ENCODE measurements at places on chromosomes 13 and 19.
A peak's percentile ranks its signal among the peaks of the same experiment; 100 is the strongest.

- no peak for DNase-seq
These were observed 1695.0 kb downstream of the SLITRK1 start for GRCh38 chr13:82187227-82187626.

GRCh38 chr13:34750078-34750931 is 191.8 kb upstream of the NBEA start:
- no peak for DNase-seq

DNA sequence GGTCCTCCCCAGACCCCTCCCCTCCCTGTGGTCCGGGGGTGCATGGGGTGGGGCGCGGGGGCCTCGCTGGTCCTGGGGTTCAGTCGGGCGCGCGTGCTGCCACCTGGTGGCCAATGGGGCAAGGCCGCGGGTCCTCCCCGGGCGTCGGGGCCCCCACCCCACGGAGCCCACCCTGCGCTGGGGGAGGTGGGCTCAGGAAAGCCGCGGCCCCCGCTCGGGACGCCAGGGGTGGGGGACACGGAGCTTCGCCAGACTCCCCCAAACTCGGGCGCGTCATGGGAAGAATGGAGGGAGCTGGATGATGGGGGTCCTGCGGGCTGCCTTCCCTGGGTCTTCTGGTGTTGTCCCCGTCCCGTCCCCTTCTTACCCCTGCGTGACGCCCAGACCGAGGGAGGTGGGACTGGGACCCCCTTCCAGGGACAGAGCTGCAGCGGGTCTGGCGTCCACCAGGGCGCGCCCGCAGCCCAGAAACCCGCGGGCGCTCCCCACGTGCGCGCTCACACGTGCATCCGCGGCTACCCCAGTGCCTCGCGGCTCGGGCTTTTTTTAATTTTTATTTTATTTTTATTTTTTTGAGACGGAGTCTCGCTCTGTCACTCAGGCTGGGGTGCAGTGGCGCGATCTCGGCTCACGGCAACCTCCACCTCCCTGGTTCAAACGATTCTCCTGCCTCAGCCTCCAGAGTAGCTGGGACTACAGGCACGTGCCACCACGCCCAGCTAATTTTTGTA is 19.8 kb upstream of the TCF3 start:
- peak; percentile 60 for DNase-seq

GRCh38 chr13:37192956-37193355 is 87.5 kb upstream of the CSNK1A1L start:
- no peak for DNase-seq

DNA sequence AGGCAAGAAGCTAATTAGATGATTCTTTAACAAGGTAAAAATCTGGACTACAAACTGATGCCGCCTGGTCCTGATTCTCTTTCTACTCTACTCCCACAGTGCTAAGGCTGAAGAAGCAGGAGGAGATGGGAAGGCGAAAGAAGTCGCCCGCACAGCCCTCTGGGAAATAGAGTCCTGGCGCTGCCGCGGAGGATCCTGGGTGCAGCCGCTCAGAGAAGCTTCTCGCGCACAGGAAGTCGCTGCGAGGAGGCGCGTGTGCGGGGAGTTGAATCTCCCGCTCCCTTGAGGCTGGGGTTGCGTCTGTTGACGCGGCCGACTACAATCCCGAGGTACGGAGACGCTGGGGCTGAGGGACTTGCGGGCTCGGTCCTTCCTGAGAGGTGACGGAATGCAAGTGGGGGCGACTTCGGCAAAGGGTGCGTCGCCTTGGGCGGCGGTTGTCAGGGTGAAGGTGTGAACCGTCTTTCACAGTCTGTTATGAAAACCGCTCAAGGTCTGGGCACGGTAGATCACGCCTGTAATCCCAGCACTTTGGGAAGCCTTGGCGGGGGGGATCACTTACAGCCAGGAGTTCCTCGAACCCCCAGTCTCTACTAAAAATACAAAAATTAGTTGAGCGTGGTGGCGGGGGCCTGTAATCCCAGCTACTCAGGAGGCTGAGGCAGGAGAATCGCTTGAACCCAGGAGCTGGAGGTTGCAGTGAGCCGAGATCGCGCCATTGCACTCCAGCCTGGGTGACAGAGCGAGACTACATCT is at the start of gene ZNF473:
Gene ZNF473, plus strand, starts transcription at position 212 of the 756 bp plus-strand sequence. CDS start 5,078 bp downstream, outside the sequence.
- peak; percentile 75 for DNase-seq

DNA sequence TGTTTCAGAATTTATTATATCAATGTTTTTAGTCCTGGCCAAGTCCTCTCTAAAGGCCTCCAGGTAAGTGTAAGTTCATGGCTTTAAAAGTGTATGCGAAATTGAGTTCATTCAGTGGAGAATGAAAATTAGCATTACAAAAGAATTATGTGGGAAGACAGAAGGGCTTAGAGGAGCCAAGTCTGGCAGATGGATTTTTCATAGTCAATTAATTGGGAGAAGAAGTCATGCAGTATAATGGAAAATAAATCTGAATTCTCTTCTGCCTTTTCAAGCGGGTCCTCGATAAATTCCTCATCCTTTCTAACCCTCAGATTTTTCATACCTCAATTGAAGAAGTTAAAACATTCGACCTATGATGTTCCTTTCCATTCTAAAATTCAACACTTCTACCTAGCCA is 394.2 kb downstream of the ITGBL1 start:
- no peak for DNase-seq

DNA sequence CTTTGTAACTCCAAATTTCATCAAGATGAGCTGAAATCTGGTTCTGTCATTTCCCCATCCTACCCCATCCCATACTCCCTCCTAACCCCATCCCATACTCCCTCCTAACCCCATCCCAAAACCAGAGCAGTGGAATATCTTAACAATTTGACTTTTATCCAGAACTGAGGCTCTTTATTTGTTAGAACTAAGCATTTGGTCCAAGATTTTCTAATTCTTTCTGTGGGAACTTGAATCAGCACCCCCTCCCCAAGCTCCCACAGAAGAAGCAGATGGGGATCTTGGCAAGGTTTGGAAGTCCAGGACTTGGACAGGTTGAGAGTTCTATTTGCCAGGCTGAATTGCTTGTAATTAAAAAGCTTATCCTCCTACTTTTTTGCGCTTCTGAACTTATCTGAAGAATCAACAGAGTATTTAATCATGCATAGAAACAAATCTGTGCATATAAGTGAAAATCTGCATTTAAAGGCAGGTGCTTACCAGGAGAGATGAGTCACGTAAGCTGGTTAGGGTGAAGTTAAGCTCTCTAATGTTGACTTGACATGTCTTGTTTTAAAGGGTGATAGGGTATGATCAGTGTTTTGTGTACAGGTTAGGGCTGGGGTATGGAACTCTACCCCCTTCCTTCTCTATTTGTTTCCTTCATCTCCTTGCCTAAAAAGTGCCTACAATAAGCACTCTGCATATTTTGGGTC is 111.1 kb downstream of the COG6 start:
- DNase-seq = no peak

GRCh38 chr13:102234618-102235017 is 167.2 kb downstream of the FGF14 start:
- DNase-seq = no peak

- no peak for DNase-seq
These were observed 6.1 kb downstream of the DENND1C start for GRCh38 chr19:6475321-6476108.

DNA sequence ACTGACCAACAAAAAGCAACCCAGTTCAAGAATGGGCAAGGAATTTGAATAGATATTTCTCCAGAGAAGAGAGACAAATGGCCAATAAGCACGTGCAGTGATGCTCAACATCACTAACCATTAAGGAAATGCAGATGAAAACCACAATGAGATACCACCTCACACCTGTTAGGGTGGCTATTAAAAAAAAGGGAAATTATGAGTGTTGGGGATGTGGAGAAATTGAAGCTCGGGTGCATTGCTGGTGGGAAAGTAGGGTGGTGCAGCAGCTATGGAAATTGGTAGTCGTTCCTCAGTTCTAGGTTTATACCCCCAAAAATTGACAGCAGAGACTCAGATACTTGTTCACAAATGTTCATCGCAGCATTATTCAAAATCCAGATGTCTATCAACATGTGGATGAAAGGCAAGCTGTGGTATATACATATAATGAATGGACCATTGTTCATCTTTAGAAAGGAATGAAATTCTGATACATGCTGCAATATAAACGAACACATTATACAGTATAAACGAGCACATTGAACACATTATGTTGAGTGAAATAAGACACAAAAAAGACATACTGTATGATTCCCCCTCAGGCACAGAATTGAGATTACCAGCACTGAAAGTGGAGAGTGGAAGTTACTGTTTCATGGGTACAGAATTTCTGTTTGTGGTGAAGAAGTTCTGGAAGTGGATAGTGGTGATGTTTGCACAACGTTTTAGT is 927 bp downstream of the CHAMP1 start:
- no peak for DNase-seq

GRCh38 chr13:19622193-19622592 is 11.3 kb upstream of the MPHOSPH8 start:
- DNase-seq = no peak

GRCh38 chr13:48939728-48940127 is 36.0 kb upstream of the FNDC3A start:
- no peak for DNase-seq

- no peak for DNase-seq
These were observed 452 bp downstream of the PIAS4 start for GRCh38 chr19:4007836-4008539.

GRCh38 chr13:114149774-114150740 is 17.6 kb upstream of the RASA3 start:
- DNase-seq = no peak

- DNase-seq = no peak
These were observed 7.4 kb upstream of the SIGLEC11 start for GRCh38 chr19:49968279-49968922.

- no peak for DNase-seq
These were observed 48.0 kb upstream of the KATNAL1 start for GRCh38 chr13:30355384-30355699.

GRCh38 chr13:99829593-99830239 is 141.9 kb downstream of the ZIC5 start:
- DNase-seq = no peak
